Stomach (tissue), 19 donors: ENCODE measurements at places on chromosomes 1 and 21. TPM values are rescaled to one million over a fixed set of nuclear protein-coding genes. Genes with fewer than 3 reads are reported as not detected.

MATN1 gene
- total RNA-seq, result not detected

TSPAN2 gene
- 2.6 TPM for total RNA-seq

KCNJ6 gene
- total RNA-seq, result 0.55 TPM

- peaks cover 9% of the 10 kb centered on the region for H3K36me3 ChIP-seq
- no peak for DNase-seq
- peaks cover 63% of the 10 kb centered on the region for H3K4me1 ChIP-seq
Measured at GRCh38 chr1:207849646-207850045, 61.3 kb downstream of the CD34 start.

- no peak overlapping the region for H3K4me3 ChIP-seq
- DNase-seq, result no peak
- H3K27ac ChIP-seq, result no peak overlapping the region
- H3K27me3 ChIP-seq, result no peaks in the 10 kb centered on the region
- no peaks in the 10 kb centered on the region for H3K36me3 ChIP-seq
- no peaks in the 10 kb centered on the region for H3K4me1 ChIP-seq
Measured at GRCh38 chr1:4825800-4826450, 171.5 kb downstream of the AJAP1 start.

GRCh38 chr1:35315649-35316048 is 47.1 kb downstream of the ZMYM4 start:
- no peak overlapping the region for H3K27ac ChIP-seq
- H3K27me3 ChIP-seq, result no peaks in the 10 kb centered on the region
- H3K36me3 ChIP-seq, result peaks cover 12% of the 10 kb centered on the region
- DNase-seq, result no peak
- H3K4me1 ChIP-seq, result no peaks in the 10 kb centered on the region

- DNase-seq, result no peak
- H3K4me3 ChIP-seq, result no peak overlapping the region
- H3K27me3 ChIP-seq, result no peaks in the 10 kb centered on the region
- no peak overlapping the region for H3K27ac ChIP-seq
Measured at GRCh38 chr1:98201666-98202081, 280.8 kb upstream of the DPYD start.

DNA sequence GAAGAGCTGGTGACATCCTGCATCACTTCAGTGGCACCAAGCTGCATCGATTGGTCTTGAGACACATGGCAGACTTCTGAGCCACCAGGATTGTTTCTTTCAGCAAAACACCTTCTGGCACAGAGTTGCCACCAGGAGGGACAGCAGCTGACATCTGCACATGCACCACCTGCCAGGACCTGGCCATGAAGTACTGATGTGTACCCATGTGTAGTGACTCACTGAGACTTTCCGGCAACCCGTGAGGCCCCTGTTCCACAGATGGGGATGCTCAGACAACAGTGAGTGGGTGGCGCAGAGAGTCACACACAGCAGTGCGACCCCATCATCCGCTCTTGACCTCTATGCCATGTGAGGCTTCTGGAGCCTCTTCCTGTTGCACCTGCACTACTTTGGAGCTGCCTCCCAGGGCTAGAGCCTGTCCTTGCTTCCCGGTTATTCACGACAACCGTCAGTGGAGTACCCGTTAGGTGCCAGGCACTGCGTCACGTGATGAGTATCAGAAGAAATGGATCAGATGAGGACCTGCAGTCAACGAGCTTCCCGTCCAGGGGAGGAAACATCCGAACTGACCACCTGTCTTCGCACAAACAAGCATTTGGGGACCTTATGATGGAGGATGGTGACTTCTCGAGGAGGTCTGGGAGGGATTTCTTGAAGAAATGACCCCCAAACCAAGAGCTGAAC is 80.5 kb upstream of the VAMP3 start:
- H3K27ac ChIP-seq, result no peak overlapping the region
- no peaks in the 10 kb centered on the region for H3K4me1 ChIP-seq
- H3K4me3 ChIP-seq, result no peak overlapping the region
- H3K27me3 ChIP-seq, result no peaks in the 10 kb centered on the region
- H3K36me3 ChIP-seq, result no peaks in the 10 kb centered on the region

DNA sequence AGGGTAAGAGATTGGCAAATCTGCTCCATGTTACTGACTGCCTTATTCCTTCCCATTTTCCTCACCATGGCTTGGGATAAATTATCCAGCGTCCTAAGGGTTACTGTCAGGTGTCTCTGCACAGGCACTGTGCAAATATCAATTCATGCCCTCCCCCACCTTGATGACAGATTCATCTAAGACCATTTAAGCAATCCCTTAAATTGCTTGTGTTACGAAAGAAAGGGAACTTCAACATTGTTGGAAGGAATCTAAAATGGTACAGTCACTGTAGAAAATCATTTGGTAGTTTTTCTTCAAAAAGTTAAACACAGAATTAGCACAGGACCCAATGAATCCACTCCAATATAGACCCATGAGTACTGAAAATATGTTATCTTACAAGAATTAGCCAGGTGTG is 17.6 kb upstream of the MTARC2 start:
- no peak overlapping the region for H3K4me3 ChIP-seq
- H3K36me3 ChIP-seq, result no peaks in the 10 kb centered on the region
- no peaks in the 10 kb centered on the region for H3K27me3 ChIP-seq
- H3K4me1 ChIP-seq, result peaks cover 13% of the 10 kb centered on the region

- H3K27ac ChIP-seq, result no peak overlapping the region
- no peaks in the 10 kb centered on the region for H3K36me3 ChIP-seq
- H3K4me3 ChIP-seq, result no peak overlapping the region
- H3K27me3 ChIP-seq, result peaks cover 35% of the 10 kb centered on the region
- DNase-seq, result peak; percentile 30
Measured at GRCh38 chr1:1425753-1426495, 4.8 kb upstream of the ANKRD65 start.
